ENCODE measurements at places on chromosomes 2 and 18.
A peak's percentile ranks its signal among the peaks of the same experiment; 100 is the strongest.

DNA sequence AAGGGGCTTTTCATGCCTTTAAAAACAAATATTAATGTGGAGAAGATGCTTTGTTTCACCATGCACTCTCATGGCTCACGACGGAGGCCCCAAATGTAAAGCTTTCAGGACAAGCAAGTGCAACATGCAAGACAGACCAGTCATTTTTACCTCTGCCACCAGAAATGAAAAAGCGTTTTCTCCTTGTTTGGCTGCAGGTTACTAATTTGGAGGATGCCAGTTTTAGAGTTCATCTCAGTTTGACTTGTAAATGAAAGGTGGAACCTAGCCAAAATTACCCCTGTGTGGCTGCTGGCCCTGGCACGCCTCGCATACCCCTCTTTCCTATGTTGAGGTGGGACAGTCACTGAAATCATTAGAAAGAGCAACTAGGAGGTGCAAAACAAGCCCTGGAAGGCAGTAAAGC lies 138.6 kb downstream of the BCL2 start:
- peak; percentile 17 for DNase-seq

- DNase-seq, result peak; percentile 17
Measured at GRCh38 chr2:211766689-211767088, 771.9 kb downstream of the ERBB4 start.

DNA sequence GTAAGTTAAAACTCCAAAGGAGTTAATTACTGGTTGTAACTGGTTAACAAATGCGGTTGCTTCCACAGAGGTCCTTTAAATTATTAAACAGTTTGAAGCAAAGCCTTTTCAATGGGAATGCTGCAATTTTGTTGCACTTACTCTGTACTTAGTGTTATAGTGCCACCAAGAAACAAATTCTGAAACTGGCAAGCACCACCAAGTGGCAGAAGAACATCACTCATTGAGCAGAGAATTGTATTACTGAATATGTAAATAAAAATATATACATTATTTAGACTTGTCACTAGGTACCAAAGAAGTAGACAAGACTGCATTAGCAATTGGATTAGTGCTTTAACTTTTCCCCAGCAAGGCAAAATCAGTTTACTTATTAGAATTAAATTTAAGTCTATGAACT lies 2.6 kb upstream of the TMEFF2 start:
- peak; percentile 29 for DNase-seq

- DNase-seq, result no peak
Measured at GRCh38 chr18:49225160-49225559, 235.3 kb downstream of the DYM start.

GRCh38 chr2:24115057-24115456 lies 8.1 kb downstream of the PFN4 start:
- no peak for DNase-seq

- peak; percentile 58 for DNase-seq
Measured at GRCh38 chr18:47283476-47283875, 32.0 kb upstream of the SKOR2 start.

DNA sequence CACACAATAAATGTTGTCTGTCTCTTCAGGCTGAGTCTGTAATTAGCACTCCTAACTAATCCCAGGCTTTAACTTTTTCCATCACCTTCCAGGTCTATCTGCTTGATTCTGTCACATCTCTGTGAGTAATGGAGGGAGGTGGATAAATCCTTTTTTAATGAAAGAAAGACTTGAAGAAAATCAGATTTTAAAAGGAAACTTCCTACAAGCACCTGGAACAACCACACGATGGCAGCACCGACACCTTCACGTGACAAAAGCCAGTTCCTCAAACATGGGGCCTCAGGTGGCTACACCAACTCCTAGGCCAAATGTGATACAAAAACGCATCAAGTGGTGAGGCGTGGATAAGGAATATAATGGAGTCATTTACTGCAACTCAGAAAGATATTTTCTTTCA lies 41.8 kb downstream of the TGFBRAP1 start:
- DNase-seq, result no peak

DNA sequence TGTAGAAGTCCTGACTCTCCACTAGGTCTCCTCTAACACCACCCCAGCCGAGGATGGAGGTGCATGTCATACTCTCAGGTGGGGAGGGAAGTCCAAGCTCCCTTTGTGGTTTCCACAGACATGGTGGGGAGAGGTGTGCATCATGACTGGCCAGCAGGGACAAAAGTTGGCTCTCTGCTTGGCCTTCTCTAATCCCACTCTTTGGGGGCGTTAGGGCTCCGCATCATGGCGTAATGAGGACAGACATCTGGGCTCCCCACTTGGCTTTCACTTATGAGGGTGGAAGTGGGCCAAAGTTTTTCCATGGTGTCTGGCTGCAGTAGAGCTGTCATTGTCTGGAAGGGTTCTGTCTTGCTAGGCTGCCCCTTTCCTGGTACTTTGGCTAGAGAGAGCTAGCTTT lies 80.7 kb upstream of the DAPL1 start:
- no peak for DNase-seq

DNA sequence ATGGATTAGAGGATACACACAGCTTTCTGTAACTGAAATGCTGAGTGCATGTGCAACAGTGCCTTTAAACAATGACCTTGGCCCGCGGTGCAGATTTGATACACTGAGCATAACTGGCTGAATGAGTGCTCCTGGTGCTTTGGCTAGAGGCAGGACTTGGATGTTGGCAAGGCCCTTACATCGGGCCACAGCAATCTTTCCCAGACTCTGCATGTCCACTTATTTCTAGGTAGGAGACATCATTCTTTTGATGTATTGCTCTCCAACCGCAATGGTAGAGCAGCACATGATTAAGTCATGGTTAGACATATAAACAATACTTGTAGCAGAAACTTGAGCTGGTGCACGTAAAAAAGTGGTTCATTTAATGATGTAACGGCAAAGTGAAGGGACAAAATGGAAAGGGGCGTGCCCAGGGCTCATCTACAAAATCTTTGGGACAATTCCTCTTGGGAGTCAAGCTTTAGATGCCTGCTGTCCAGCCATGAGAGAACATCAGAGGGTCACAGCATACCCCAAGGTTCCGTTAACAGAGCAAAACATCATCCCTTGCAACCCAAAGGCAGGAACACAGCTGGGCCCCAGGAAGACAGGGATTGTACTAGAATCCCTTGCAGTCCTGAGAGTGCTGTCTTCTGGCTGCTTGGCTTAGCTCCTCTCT lies 43.4 kb downstream of the RAB31 start:
- DNase-seq, result no peak

DNA sequence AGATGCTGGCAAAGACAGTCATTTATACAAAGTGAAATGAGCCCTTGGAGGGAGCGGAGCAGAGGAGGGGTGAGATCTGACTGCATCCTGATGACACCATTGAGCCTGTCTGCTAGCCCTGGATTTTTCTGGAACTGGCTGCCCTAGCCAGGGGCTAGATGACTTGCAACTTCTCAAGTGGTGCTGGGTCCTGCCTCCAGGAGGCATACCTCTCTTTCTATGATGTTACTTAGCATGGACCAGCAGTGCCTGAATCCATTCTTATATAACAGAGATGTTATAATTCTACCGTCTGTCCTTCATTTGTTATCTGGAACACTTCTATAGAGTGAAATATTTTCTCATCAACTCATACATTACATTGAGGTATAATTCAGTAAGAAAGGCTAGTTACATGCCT lies 8.5 kb upstream of the TWIST2 start:
- no peak for DNase-seq

DNA sequence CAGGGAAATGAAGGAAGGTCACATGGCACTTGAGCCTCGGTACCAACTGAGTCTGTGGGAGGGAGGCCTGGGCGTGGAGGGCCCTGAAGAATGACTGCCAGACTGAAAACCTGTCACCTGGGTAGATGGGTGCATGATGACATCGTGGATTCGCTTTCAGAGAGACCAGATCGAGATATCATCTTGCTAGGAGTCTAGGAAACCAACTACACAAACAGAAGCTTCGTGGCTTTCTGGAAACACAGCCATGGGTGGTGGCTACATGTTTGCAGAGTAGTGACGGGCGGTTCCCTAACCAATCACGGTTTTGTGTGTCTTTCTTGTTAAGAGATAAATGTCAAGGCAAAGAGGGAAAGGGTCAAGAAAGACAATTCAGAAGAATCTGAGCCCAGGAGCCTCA lies 155.0 kb downstream of the EIPR1 start:
- no peak for DNase-seq

- DNase-seq, result no peak
Measured at GRCh38 chr2:181949047-181949446, 36.6 kb upstream of the PPP1R1C start.

DNA sequence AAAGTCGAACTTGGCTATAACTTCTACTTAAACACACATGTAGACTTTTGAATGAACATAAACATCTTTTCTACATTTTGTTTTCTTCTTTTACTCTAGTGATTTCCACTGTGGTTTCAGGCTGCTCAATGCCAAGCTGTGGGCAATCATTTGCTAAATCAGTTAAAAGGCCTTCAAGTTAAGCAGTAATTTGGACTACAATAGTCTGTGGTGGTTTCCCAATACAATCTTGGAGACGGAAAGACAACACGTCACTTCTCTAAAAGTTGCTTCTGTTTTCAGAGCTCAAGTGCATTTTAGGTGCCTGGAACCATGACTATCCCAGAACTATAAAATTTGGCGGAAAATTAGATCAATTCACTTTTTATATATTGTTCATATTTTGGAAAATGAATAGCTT lies 69.4 kb downstream of the TXNL1 start:
- DNase-seq, result no peak

DNA sequence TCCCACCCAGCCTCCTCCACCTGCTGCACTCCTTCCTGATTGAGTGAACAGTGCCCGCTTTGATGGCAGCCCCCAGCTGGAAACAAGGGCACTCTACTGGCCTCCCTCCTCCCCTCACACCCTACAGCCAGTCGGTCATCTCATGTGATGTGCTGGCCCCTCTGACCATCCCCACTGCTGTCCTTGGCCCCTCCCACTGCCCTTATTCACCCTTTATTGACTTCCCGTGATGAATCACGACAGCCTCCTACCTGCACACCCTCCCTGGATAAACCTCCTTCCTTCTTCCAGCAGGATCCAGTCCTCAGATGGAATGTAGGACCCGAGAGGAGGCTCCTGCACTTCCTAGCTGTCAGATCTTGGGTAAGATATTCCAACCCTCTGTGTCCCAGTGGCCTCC lies 186.5 kb upstream of the SH3BP4 start:
- DNase-seq, result no peak

DNA sequence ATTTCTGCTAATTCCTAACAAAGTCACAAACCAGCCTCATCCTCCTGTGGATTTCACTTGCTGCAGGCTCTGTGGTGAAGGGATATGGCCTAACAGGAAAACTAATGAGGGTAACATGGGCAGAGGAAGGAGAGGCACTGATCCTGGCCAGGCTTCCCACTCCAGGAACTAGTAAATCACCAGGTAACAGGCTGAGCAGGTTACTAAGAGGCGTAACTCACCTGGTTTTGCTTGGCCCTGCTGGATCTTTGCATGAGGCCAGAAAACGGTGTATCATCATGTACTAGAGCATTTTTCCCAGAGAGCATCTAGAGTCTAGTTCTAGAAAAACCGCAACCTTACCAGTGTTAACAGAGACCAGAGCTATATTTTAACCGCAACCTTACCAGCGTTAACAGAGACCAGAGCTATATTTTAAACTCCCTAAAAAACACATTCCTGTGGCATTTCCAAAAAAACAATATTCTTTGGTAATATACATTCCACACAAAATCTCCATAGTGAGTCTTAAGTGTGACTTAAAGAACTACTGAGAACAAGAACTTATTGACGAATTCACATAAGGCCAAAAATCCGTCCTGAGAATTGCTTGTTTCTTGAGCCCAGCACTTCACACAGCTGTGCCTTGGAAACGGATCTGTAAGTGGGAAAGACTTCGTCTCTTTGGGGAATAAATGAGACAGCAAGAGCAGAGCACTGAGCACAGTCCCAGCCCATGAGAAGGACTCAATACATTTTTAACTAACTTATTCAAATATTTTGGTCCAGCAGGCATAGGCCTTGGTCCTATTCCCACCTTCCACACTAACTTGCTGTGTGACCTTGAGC lies 43.4 kb downstream of the DPP4 start:
- no peak for DNase-seq

GRCh38 chr2:122886479-122887145 lies 1131.2 kb downstream of the TSN start:
- no peak for DNase-seq

DNA sequence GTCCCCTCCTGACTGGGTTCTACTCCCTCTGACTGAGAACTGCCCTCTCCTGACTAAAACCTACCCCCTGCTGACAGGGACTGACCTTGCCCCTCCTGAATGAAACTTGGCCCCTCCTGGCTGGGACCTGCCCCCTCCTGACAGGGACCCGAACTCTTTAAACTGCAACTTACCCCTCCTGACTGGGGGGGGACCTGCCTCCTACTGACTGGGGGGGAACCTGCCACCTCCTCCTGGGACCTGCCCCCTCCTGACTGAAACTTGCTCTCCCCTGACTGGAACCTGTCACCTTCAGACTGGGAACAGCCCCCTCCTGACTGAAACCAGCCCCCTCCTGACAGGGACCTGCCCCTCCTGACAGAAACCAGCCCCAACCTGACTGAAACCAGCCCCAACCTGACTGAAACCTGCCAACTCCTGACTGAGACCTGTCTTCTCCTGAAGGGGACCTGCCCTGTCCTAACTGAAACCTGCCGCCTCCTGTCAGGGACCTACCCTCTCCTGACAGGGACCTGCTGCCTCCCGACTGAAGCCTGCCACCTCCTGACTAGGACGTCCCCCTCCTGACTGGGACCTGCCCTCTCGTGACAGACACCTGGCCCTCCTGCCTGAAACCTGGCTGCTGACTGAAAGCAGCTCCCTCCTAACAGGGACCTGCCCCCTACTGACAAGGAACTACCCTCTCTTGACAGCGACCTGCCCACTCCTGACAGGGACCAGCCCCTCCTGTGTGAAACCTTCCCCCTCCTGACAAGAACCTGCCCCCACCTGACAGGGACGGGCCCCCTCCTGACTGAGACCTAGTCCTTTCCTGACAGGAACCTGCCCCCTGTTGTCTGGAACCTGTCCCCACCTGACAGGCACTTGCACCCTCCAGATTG lies 87.1 kb downstream of the PXDN start:
- no peak for DNase-seq

DNA sequence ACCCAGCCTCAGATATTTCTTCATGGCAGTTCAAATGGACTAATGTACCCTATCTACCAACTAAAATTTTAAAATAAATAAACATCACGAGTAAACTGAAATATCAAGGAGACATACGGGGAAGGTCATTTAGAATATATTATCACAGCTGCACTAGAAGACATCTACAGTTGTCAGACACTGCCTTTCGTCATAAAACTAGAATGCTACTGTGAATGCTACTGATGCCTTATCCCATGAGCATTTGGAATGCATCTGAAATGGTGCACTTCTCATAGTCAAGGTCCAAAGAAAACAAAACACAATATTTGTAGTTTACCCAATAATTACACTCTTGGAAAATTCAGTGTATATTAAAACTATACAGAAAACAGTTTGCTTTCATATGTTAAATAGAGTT lies 165.2 kb downstream of the MREG start:
- DNase-seq, result no peak

GRCh38 chr2:213420828-213421385 lies 136.6 kb downstream of the SPAG16 start:
- no peak for DNase-seq

GRCh38 chr18:41790687-41791086 lies 164.3 kb upstream of the PIK3C3 start:
- no peak for DNase-seq
